ENCODE measurements at places on chromosomes 2 and 18.

GRCh38 chr18:11951390-11951851 lies 29.9 kb upstream of the IMPA2 start:
- no peak for DNase-seq

DNA sequence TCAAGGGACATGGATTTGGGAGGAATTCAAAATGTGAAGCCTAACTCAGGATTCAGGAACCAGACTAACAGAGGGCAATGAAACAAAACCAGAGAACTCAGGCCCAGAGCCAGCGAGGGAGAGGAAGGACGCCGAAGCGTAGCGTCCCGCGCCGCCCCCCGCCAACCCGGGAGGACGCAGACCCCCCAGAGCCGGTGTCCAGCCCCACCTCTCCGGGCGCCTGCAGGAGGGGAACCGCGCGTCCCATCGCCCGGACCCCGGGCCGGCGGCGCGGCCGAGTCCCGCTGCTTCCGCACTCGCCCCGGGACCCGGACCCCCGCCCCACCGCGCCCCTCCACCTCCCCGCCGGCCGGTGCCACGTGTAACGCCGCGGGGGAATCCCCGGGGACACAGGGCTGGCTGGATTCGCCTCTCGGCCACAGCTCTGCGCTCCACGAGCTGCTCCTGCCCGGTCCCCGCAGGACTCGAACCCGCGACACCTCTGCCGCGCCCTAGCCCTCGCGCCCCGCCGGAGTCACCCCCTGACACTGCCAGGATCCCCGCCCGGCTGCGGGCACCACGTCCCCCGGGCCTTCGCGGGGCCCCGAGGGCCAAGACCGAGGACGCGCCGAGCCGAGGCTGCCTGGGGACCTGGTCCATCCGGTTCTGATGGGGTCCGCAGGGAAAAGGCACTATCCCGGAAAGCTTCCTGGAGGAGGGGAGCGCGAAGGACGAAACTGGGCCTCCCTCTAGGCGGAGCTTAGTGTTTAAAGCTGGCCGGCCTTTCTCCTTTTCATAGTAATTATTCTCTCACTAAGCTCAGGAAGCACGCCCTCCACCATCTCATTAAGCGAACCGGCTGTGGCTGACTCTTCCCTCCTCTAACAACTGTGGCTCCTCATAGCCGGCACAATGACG lies 40.4 kb upstream of the FAM124B start:
- DNase-seq = no peak

DNA sequence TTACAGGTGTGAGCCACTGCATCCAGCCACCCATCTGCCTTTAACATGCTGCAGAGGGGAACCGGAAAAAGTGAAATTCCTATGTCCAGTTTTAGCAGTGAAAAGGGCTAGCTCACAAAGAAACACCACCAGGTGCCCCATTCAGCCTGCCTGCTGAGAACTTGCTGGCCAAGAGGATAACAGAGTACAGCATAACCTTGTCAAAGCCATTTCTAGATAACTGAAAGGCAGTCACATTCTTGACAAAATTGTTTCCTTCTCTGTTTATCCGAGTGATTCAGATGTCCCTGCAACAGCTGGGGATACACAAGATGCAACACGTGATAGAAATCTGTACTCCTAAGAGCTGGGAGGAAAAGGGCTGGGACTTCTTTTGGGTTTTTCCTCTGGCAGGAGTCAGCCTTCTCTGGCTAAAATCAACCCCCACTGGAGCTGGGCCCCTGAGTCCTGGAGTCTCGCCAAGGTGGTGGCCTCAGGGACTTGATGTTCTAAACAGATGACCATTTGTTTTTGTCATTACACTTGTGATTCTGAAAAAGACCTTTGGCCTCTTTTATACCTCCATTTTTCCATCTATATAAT lies 505.4 kb downstream of the BCL11A start:
- no peak for DNase-seq

DNA sequence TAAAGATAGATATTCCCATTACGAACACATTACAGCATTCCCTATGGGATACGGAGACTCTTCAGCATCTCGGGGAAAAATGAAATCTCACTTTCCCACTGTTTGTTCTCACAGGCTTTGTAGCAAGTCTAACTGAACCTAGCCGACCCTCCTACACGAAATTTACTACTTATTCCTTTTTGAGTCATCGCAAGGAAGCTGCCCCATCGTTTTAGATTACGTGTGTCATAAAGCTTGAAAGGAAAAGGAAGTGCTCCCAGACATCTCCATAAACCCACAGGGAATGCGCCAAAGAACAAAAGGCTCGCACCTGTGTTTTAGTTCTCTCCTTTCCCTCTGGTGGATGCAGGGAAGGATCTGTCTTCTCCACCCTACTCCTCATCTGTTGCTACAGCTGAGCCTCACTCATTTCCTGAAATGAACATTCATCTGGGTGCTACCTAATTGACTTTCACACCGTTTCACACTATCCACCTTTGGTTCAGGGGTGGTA lies 76.2 kb upstream of the STK39 start:
- no peak for DNase-seq

GRCh38 chr18:48786455-48787202 lies 164.1 kb downstream of the SMAD7 start:
- DNase-seq = no peak

- no peak for DNase-seq
Measured at GRCh38 chr2:150470435-150470834, 17.0 kb downstream of the RND3 start.

- DNase-seq = no peak
Measured at GRCh38 chr2:134926231-134926931, 7.8 kb downstream of the CCNT2 start.

DNA sequence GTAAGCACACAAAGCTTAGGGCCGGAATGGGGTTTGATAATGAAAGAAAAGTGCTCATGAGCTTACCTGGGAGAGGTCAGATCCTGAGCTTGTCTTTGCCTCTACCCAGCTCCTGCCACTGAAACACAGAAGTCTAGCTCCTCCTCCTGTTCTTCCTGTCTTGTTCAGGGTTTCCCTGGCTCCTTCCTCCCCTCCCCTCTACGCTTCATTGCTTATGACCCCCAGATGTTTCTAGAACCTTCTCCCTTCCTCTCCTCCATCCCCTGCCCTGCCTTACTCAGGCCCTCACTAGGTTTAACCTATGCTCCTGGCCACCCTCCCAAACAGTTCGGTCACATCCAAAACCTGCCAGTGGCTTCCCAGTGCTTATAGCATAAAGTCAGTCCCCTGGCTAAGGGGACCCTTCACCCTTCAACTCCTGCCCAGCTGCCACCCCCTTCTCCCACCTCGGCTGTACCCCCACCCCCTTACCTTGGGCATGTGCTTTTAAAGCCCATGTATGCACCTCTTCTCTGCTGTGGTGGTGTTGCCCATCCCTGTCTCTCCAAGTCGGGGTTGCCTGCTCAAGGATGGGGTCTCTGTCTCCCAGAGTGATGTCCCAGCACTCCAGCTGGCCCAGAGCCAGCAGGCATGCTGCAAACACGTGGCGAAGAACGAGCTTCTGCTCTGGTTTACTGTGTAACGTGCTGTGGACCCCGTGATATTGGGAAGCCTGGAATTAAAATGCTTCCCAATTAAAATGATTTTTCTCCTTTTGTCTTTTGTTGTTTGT lies 233.6 kb downstream of the TPGS2 start:
- DNase-seq = no peak

DNA sequence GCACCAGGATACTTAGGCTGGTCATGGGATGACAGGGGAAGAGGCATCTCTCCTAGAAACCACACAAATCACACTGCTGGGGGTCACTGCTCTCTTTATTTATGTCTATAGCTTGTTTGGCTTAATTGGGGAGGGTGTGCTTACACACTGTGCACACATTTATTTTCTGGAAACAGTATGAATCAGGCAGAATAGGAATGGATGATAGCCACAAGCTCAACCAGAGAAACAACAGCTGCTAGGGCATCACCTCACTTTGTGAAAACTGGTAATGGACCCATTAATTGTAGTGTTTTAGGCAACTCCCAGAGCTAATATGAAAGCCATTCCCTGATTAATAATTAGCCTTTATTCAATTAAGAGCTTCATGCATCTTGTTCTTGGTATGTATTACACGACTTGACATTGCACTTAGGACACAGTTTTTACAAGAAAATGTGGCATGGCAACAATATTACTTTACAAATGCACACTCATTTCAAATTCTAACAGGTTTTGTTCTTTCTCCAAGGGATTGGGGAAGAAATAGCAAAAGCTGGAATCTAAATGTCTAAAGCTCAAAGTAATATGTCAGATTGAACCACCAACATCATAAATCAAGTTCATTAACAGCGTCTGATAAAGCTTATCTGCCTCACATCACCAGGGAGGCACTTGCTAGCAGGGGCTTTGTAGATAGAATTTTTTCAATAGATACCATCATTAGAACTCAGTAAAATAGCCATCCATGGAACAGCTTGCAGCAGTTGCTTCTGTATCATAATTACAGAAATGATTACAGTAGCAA lies 361.9 kb upstream of the FSHR start:
- DNase-seq = no peak

DNA sequence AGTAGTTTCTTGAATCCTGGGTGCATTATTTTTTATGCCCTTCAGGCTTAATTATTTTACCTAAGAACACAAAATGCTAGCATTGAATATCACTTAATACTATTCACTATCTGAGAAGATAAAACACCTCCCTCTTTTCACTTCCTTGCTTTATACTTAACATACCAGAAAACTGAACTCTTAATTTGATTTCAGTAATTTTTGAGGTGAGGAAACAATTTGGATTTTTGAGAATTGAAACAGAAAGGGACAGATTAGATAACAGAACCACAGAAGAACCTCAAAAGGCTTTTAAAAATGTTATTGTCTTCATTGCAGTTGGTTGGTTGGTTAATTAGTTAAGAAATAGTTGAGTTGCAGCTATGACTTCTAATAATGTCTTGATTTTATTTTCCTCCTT lies 69.5 kb downstream of the GPD2 start:
- DNase-seq = no peak

DNA sequence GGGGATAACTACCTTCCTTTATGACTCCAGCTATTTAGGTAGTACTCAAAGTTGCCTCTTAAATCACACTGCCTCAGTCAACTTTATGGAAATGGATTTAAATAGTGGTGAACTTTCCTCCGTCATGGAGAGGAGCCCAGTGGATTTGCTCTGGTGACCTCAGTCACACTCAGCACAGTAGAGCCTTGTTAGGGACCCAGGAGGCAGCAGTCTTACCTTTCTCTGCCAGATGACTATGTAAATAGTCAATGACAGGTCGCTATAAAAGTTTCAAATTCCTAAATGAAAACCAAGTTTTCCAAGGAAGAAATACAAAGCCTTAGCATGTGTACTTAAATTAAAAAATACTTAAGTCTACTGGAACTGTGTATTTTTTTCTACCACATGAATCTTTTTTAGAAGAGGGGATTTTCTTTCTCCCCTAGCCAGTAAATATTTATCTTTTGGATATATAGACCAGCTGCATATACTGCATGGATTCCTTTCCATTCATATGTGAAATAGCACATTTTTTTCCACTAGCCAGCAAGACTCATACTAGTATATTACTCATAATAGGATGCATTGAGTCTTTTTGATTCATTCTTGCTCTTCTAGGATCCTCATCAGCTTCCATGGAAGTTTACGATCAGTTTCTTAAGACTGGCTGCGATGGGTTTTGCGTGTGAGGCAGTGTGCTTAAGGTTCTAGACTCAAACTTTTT lies 147.1 kb downstream of the FMNL2 start:
- no peak for DNase-seq

DNA sequence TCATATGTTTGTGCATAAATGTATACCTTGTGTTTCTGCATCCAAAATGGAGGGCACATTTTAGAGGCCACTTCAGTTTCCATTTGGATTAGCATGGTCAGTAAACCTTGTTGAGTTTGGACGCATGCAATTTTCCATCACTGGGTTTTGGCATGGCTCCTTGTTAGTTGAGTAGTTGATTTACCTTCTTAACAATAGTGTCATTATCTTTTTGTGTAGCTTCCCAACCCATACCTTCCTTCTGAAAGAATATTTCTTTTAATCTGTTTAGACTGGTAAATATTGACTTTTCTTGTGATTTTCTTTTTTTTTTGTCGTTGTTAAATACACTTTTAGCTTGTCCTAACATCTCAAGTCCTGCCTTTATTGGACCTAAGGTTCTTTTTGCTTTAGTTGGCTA lies 15.5 kb downstream of the RPIA start:
- DNase-seq = no peak

- no peak for DNase-seq
Measured at GRCh38 chr2:157887946-157888345, 11.8 kb upstream of the ACVR1 start.

- DNase-seq = peak; percentile 83
Measured at GRCh38 chr18:63317982-63318888, 1.3 kb downstream of the BCL2 start.

- no peak for DNase-seq
Measured at GRCh38 chr2:134155134-134155533, 98.7 kb upstream of the MGAT5 start.

DNA sequence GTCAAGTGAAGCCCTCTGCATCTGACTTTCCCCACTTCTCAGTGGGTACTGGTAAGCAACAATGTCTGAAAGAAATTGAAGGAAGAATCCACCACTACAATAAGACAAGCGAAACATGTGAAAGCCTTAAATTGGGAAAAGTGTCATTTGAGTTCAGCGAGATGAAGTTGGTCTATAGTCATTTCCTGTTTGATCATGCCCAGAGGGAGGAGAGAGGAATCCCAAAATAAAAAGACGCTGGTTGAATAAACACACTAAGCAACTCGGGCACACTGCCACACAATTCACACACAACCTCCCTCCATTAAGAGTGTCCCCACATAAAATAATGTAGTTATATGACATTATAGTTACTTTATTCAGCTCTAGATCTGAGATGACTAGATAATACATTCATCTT lies 166.1 kb downstream of the CBLN2 start:
- DNase-seq = no peak

DNA sequence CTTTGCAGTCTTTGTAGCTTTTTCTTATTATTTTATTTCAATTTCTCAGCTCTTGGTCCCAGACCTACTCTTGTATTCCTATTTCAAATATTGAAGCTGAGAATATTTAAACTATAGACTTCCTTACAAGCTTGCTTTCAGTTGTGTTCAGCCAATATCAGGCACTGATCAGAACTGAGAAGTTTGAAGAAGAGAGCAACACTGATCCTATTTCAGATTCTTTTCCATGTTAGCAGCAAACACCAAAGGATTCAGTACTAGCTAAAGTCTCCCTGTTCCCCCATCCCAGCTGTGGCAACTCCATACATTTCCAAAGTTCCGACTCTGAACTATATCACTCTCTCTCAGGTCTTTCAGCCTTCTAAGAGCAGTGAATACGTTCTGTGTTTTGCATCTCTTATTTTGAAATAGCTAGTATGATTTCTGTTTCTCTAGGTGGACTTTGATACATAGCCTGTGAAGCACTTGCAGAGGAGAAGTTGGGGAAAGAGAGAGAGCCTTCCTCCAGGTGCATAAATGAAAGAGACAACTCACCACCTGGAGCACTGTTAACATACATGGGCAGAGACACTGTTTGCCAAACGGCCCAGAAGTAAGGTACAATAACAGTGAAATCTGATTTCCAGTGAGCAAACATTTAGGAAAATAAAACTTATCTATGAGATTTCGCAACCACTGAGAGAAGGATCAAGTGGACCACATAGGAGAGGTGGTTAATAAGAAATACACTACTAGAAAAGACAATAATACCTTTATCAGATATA lies 135.0 kb upstream of the ZNF804A start:
- DNase-seq = no peak

Measured in activated CD8-positive, alpha-beta memory T cell treated with anti-CD3 and anti-CD28 coated beads, Interleukin-2, amount 50 U/mL, for 4 hours (primary cell).